ENCODE measurements at places on chromosomes 5 and 9. TPM values are rescaled to one million over a fixed set of nuclear protein-coding genes. Genes with fewer than 3 reads are reported as not detected.

Gene SV2C
- 0.20 TPM for total RNA-seq

Gene MARVELD2
- total RNA-seq, result 0.87 TPM

- no peak for DNase-seq
Observed at GRCh38 chr9:35801328-35802128, 10.1 kb downstream of the NPR2 start.

DNA sequence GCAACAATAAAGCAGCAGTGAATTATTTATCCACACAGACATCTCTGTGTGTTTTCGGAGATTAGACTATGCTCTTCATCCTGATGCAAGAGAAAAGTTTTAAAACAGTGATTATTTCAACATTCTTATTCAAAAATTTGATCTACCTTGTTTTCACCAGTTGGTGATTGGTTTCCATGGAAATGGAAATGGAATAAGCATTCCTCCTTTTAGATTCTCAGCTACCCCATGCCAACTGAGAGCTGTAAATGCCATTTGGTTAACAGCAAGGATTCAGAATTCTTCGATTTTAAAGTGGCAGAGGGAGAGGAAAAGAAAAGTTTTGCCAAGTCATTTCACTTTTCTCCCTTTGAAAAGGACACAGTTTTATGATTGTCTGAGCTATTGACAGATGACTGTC is 154.7 kb downstream of the PCSK5 start:
- DNase-seq, result no peak

Gene IFNA21
- not detected for total RNA-seq

GRCh38 chr9:134641990-134642384 is 384 bp downstream of the COL5A1 start:
- DNase-seq, result no peak

DNA sequence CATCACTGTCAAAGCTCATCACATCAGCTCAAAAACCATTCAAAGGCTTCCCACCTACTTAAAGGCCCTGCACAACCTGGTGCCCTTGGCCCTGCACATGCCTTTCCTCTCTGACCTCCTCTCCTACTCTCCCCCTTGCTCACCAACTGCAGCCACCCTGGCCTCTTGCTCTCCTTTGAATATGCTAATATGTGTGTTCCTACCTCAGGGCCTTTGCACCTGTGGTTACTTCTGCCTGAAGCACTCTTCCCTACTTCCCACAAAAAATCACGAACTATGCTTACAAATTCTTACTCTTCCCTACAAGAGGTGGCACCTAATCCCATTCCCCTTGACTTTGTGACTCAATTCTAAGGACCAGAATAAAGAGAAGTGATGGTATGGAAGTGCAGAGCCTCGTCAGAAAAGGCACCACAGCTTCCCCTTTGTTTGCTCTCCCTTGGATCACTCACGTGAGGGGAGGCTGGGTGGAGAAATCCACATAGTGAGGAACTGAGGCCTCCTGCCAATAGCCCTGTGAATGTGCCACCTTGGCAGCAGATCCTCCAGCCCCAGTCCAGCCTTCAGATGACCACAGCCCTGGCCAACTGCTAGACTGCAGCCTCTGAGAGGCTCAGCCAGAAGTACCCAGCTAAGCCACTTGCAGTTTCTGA is 3.2 kb upstream of the TMEM171 start:
- no peak for DNase-seq

DNA sequence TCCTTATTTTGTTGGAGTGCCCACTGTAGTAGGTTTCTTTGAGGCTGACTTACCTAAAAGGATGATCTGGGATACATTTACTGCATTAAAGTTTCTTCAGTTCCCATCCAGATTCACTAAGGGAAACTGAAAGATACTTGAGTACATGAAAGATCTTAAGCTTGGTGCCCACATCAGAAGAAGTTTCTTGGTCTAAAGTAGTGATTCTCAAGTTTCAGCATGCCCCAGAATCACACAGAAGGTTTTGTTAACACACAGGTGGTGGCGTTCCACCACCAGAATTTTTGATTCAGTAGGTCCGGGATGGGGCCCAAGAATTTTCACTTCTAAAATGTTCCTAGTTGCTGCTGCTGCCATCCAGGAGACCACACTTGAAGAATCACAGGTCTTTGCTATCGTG is 171.0 kb downstream of the ZNF462 start:
- DNase-seq, result no peak

Gene UBE2B
- total RNA-seq, result 221 TPM

DNA sequence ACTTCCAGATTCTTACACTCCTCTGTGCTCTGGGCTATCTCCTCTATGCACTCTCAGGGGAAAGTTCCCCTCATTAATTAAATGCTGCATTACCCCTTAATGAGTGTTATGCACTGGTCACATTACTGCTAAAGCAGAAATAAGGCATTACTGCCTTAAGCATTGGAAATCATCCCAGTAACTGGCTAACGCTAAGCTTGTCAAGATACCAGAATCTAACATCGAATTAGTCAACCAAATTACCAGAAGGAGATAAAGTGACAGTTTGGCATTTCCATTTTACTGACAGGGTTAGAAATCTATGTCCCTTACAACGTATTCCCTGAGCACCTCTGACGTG is 69.5 kb upstream of the FAM169A start:
- DNase-seq, result no peak

DNA sequence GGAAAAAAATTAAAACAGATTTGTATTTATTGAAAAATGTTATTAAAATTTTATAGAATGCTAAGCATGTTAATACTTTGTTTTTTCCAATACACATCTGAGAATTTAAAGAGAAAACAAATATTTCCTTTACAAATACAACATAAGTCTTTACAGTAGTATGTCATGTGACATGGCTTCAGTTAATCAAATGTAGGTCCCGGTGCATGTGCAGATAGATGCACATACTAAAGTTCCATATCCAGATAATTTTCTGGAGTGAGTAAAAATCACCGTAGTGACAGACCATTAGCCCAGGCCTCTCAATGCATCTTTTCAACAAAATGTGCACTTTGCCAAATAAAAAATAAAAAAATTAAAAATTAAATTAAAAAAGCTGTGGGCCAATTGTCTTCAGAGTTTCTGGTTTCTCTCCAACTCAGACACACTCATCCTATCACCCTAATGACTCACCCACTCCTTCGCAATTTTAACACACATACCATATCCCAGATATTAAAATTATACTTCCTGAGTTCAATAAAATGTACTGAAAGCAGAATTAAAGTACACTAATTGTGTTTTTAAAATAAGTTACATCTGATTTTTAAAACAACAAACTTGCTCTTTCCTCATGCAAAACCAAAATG is 508.1 kb downstream of the NR2F1-AS1 start:
- no peak for DNase-seq

- DNase-seq, result no peak
Observed at GRCh38 chr5:141735823-141736222, 53.8 kb upstream of the ARAP3 start.

DNA sequence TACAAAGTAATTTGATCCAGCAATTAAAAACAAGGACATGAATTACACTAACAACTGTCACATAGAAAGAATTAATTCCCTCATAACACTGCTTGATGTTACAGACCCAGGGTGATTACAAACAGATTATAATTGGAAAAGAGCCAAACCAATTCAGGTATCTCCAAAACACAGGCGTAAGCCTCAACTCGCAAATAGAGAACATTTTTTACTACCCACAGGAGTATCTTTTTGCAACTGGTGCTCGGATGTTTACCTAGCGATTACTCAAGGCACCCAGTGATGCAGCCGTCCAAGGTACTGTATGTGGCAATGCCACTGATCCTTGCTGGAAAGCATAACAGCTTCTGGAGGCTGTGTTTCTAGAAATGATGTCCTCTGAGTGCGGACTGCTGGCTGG is 386.1 kb upstream of the KIF2A start:
- DNase-seq, result no peak

DNA sequence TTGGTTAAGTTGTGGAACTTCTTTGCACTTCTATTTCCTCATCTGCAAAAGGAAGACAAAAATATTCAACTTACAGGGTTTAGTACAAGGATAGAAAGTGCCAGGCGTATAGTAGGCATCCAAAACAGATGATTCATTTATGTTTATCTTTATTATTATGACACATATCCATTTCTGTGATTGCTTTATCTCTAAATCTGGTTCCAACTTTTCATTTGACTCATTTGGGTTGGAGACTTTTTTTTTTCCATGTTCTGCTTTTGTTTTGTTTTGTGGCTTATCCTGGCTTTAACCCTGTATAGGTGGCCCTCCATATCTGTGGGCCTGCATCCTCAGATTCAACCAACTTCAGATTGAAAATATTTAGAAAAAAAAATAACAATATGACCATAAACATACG is 186.7 kb upstream of the SLC24A2 start:
- no peak for DNase-seq

Gene IFNK
- not detected for total RNA-seq

DNA sequence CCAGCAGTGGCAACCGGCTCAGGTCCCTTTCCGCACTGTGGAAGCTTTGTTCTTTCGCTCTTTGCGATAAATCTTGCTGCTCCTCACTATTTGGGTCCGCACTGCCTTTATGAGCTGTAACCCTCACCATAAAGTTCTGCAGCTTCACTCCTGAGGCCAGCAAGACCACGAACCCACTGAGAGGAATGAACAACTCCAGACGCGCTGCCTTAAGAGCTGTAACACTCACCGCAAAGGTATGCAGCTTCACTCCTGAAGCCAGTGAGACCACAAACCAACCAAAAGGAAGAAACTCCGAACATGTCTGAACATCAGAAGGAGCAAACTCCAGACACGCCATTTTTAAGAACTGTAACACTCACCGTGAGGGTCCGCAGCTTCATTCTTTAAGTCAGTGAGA is 103.5 kb downstream of the GLIS3 start:
- DNase-seq, result no peak

GRCh38 chr5:10352430-10353240 is 860 bp upstream of the MARCHF6 start:
- DNase-seq, result no peak

Gene NMUR2
- total RNA-seq, result not detected

Gene CRB2
- not detected for total RNA-seq

DNA sequence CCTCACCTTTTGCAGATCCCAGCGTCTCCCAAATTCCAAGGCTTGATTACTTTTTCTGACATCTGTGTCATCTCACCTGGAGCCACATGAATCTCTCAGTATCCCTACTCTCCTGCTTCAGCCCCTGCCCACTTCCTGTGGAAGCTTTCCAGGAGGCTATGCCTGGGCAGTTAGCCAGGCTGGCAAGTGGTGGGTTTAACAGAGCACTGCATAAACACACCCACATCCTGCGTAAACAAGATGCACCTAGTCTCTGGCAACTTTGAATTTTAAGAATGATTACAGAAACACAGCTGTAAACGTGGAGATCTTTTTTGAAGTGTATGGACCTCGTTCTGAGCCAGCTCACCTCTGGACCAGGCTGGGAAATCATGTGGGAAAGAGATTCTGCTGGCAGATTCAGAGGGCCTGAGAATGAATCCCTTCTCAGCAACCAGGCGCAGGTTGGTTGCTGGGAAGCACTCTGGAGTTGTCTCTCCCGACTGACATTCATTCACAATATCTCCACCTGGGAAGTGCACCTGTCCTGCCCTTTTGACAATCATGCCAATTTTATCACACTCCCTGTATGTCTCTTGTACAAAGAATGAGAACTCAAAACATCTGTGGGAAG is 55.7 kb upstream of the FANCC start:
- no peak for DNase-seq

Gene C5orf58
- total RNA-seq, result not detected

GRCh38 chr5:112534611-112535255 is 115.7 kb upstream of the EPB41L4A start:
- no peak for DNase-seq

Gene ZNF483
- total RNA-seq, result 5.3 TPM

Gene TNPO1
- total RNA-seq, result 59.8 TPM

- no peak for DNase-seq
Observed at GRCh38 chr9:21465859-21466518, 16.1 kb downstream of the IFNE start.

Gene SHISAL2B
- total RNA-seq, result not detected

GRCh38 chr5:175357995-175358394 is 86.0 kb downstream of the DRD1 start:
- DNase-seq, result no peak

DNA sequence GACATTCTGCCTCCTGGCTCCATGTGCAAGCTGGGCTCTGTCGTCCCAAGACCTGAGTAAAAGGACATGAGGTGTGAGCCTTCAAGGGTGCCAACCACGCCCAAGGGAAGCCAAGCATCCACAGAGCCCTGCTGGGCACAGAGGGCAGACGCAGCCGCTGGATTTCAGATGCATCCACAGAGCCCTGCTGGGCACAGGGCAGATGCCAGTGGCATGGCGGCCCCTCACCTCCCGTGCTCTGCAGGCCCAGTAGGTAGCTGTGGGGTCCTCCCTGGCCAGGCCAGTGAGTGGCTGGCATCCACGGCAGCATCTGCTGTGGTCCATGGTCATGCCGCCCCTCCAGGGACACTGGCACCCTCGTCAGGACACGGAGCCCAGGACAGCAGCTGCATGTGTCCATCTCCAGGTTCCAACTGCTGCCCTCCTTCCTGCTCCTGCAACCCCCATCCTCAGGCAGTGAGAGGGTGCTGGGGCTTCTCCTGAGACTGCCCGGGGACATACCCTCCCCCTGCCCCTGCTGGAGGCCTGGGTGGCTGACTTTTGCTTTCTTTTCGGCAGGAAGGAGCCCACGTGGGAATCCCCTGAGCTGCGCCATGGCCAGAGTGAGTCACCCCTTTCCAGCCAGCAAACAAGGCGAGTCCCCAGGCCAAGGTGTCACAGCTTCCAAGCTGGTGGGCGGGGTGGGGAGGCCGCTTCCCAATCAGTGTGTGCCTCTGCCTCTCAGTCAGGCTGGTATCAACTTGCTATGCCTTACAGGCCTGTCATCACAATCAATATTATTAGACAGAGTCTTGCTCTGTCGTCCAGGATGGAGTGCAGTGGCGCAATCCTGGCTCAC is 4.0 kb upstream of the TRAF2 start:
- peak; percentile 78 for DNase-seq

Data from heart left ventricle (tissue), 16 donors.